Activated CD4-positive, alpha-beta T cell treated with anti-CD3 and anti-CD28 coated beads, Interleukin-2, amount 10 ng/mL, durations not matched to agents 7 days and 5 days (primary cell): ENCODE measurements at places on chromosomes 2 and 18. TPM values are rescaled to one million over a fixed set of nuclear protein-coding genes. Genes with fewer than 3 reads are reported as not detected.

The COL6A3 gene
- total RNA-seq = 0.87 TPM

DNA sequence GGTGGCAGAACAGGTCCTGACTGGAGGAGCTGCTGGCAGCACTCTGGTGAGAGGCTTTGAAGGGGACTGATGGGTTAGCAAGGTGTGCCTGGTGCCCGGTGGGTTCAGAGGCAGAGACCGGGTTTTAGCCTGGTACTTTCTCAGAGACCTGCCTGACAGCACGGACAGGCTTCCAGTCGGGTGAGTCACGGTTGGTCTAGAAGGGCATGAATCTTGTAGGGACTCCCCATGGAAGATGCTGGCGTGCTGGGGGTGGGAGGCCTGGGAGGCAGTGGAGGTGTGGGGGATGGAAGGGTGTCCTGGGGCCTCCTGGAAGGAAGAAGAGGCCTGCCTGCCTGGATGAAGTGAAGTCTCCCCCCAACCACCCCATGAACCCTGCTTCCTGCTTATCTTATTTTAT, 52.6 kb downstream of the ACKR3 start:
- DNase-seq = no peak

GRCh38 chr2:51662187-51662586, 630.3 kb upstream of the NRXN1 start:
- no peak for DNase-seq

DNA sequence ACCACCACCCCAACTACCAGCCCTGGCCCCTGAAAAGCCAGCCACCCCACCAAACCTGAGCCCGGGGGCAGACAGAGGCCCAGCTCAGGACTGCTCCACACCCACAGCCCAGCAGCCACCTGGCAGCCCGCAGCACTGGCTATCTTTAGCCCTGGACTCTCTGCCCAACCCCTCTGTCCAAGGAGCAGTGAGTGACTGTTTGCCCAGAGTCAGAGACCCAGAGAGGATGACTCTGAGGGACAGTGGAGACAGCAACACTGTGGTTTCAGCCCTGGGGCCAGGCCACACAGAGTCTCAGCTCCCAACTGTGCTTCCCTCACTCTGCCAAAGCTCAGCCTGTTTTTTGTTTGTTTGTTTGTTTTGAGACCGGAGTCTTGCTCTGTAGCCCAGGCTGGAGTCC, 32.6 kb downstream of the BIN1 start:
- no peak for DNase-seq
